Small intestine (tissue), 16 donors: ENCODE measurements at places on chromosomes 7 and 10. TPM values are rescaled to one million over a fixed set of nuclear protein-coding genes. Genes with fewer than 3 reads are reported as not detected.

The MEOX2 gene
- polyA plus RNA-seq: not detected

The NPSR1 gene
- not detected for polyA plus RNA-seq

The ZNF394 gene
- 17.4 TPM for polyA plus RNA-seq

DNA sequence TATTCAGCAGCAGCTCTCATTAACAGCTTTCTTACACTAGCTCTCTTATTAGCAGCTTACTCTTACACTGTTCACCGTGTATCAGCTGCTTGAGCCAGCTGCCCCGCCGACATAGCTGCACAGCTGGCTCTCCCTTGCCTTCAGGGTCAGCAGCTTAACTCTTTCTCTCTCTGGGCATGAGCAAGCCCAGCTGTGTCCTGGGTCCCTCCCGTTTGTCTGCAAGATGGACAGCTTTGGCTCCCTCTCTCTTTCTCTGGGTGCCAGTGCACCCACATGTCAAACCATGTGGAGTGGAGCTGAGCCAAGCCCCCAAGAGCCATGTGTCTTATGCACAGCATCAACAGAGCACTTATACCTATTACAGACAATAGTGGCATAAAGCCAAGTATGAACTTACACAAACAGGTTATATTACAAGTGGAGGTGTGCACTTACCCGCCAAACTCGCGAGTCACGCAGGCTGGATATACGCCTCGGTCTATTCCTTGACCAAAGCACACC is 35.7 kb upstream of the MTPAP start:
- no peaks in the 10 kb centered on the region for H3K27me3 ChIP-seq
- no peak overlapping the region for H3K27ac ChIP-seq
- peak; percentile 10 for DNase-seq
- no peaks in the 10 kb centered on the region for H3K36me3 ChIP-seq

- no peak overlapping the region for H3K4me3 ChIP-seq
- H3K27ac ChIP-seq: no peak overlapping the region
- no peak for DNase-seq
- no peaks in the 10 kb centered on the region for H3K4me1 ChIP-seq
- no peaks in the 10 kb centered on the region for H3K27me3 ChIP-seq
These were observed 480.1 kb downstream of the INHBA start for GRCh38 chr7:41222746-41223145.

DNA sequence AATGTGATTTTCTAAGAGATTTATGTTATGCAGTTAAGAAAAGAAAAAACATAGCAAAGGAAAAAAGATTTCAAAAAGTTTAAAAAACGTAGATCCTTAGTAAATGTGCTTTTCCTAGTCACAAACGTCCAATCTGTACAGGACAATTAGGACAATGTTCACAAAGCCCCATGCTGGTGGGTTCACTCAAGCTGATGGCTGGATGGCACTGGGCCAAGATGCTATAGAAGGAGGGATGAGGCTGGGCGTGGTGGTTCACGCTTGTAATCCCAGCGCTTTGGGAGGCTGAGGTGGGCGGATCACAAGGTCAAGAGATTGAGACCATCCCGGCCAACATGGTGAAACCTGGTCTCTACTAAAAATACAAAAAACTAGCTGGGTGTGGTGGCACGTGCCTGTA is 22.1 kb downstream of the SVIL start:
- H3K36me3 ChIP-seq: no peaks in the 10 kb centered on the region
- H3K4me3 ChIP-seq: no peak overlapping the region
- no peak for DNase-seq

DNA sequence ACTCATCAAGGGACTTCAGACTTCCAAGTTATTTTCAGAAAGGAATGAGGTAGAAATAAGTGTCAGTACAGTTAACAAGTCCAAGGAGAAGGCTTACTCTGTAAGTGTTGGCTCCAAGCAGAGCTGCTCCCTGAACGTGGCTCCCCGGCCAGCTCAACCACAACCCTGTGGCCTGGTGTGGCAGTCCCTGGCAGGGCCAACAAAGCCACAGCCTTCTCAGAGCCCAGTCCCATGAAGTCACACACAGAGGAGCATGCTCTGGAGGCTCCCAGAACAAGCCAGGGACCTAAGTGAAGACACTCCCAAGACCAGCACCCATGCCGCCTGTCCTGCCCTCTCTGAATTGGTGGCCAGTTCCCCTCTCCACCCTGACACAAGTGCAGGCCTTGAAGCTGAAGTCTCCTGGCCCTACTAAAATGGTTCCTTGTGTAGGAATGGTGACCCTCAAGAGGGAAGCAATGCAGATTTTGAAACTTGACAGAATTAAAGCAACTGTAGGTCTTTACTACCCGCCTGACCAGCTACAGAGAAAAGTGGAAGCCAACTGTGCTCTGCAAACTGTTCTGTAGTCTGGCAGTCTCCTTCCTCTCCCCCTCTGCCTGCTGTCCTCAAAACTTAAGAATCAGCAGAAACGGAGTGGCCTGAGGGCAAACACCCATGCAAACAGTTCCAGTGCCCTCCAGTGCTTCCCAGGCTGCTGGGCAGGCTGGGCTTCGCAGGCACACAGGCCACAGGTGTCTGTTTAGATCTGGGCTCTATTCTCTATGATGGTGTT is 51.1 kb downstream of the NOD1 start:
- DNase-seq: no peak
- no peak overlapping the region for H3K4me3 ChIP-seq
- H3K36me3 ChIP-seq: peaks cover 30% of the 10 kb centered on the region
- peak overlapping the region; percentile 36 for H3K27ac ChIP-seq
- peaks cover 15% of the 10 kb centered on the region for H3K4me1 ChIP-seq
- no peaks in the 10 kb centered on the region for H3K27me3 ChIP-seq

DNA sequence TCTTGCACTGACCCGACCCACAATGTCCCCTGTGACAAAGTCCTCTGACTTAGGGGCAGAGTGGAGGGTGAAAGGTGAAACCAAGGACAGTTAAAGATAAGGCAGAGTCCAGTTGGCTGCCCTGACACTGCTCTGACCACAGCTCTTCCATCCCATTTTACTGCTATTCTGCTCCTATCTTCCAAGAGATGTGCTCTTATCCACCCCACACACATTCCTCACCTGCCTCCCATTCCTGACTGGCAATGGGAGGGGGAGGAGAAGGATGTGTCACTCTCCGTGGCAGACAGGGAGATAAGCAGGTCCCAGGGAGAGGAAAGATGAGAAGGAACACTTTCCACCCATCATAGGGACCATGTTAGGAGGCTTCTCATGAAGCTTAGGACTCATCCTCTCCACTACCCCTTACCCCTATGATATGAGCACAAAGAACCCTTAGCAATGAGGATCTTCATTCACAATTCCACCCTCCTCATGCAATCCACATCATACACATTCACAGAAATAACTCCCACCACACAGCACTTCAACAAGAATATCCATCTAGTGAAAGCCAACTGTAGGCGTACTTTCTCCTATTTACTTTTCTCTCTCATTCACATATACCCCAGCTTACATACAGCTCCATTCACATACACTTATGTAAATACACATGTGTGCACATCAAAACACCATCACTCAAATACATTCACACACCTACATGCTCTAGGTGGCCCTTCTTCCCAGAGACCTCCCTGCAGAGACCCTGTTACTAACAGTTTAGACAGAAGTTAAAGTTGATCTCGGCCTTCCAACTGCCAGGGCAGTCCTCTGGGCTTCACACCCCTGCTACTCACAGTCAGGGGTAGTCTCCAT is 6.6 kb downstream of the SYNPO2L start:
- peaks cover 15% of the 10 kb centered on the region for H3K4me1 ChIP-seq
- no peak overlapping the region for H3K27ac ChIP-seq
- H3K27me3 ChIP-seq: no peaks in the 10 kb centered on the region
- H3K4me3 ChIP-seq: no peak overlapping the region
- no peaks in the 10 kb centered on the region for H3K36me3 ChIP-seq

GRCh38 chr10:36578306-36578705 is 547.1 kb upstream of the ANKRD30A start:
- H3K4me3 ChIP-seq: no peak overlapping the region
- no peaks in the 10 kb centered on the region for H3K27me3 ChIP-seq
- no peaks in the 10 kb centered on the region for H3K4me1 ChIP-seq
- no peaks in the 10 kb centered on the region for H3K36me3 ChIP-seq
- no peak for DNase-seq

DNA sequence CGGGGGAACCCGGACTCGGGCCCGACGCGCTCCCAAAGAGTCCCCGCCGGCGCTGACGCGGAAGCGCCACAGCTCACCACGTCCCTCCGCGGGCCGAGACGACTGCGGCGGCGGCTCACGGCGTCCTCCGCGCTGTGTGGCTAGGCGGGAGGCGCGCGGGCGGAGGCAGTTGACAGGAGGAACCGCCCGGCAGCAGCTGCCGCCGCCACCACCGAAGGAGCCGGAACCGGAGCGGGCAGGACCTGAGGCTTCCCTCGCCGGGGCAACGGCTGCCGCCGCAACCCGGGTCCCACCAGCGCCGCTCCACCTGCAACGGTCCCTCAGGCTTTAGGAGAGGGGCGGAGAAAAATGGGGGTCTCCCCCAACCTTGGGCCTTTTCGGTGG is 334 bp downstream of the ZNF800 start:
- peak overlapping the region; percentile 92 for H3K27ac ChIP-seq
- peaks cover 2% of the 10 kb centered on the region for H3K36me3 ChIP-seq
- no peaks in the 10 kb centered on the region for H3K4me1 ChIP-seq
- H3K4me3 ChIP-seq: peak overlapping the region; percentile 93
- DNase-seq: no peak
- H3K27me3 ChIP-seq: peaks cover 18% of the 10 kb centered on the region

DNA sequence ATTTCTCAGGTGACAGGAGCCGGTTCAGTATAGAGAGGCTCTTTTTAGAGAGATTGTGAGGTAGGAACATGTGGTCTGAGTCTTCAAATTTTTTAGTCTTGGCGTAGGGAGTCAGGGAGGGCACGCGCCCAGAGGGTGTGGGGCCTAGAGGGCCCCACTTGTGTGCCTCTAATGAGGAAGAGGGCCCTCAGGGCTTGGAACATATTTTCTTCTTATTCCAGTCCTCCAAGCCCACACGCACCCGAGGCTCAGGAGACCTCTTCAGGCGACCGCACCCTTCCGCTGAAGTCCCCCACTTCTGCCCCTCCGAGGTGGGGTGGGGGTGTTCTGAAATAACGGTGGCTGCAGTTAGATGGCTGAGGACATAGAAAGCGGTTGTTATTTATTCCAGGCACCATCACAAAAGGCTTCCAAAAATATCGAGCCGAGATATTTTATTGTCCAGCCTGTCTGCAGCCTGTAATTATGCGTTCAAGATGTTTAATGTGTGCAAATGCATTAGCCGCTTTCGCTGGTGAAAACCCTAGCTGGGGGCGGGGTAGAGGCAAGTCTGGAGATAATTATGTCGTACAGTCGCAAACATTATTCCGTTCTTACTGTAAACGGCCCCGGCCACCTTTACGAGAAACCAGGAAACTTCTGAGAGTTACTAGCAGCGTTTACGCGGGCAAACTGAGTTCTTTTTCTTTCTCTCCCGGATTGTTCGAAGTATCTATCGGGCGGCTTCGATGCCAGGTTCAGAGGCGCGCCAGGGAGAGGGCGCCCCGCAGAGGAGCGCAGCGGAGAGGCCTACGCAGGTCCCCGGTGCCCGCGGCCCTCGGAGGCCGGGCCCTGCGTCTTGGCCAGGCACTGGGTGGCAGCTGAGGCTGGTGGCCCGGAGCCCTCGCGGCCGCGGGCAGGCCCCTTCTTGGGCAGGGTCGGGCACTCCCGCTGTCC is 12.9 kb upstream of the HOXA13 start:
- no peak overlapping the region for H3K4me3 ChIP-seq
- H3K27me3 ChIP-seq: peaks cover 96% of the 10 kb centered on the region
- no peak overlapping the region for H3K27ac ChIP-seq

DNA sequence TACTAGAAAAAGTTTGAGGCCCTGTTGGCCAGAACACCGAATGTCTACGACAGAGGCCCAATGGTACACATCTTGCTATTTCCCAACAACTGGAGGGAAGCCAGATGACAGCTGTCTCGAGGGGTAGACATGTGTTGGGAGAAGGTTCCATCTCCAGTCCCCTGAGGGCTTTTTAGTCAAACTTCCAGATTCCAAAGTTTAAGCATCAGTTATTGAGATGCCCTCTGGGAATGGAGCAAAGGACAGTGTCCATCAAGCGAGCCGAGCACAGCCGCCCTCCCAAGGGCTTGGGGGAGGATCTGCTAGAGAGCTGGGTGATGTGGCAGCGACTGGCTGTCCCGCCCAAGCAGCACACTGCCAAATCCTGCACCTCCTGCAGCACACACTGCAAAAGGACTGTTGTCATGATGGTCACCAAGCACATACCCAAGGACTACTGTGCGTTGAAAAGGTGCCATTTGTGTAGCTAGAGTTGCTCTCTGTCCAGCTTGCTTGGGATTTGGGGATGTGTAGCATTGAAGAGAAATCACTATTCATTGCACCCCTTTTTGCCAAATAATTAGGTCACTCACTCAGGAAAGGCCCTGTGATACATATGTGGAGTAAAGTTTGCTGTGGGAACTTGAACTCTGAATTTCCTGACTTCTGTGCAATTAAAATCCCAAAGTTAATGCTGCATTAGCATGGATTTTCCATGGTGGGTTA is 164.6 kb downstream of the TRIL start:
- H3K4me3 ChIP-seq: no peak overlapping the region
- H3K27me3 ChIP-seq: no peaks in the 10 kb centered on the region
- H3K36me3 ChIP-seq: no peaks in the 10 kb centered on the region
- no peaks in the 10 kb centered on the region for H3K4me1 ChIP-seq
- no peak overlapping the region for H3K27ac ChIP-seq

DNA sequence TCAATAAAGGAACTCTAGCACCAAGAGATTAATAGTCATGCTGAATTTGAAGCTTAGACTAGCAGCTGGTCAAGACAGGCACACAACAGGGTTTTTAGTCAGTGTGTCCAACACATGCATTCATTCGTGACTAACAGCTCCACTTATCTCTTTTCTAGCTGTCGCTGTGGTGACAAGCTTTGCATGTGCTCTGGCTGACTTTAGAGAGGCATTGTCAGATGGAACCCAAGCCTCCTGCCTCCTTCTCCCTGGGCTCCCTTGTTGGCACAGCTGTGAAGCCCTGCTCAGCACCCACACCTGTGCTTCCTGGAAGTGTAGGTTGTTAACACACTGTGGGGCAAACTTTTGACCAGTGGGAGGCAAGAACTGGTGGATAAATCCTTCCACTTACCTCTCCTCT is 9.8 kb upstream of the AGK start:
- no peak overlapping the region for H3K27ac ChIP-seq
- H3K4me3 ChIP-seq: no peak overlapping the region
- H3K36me3 ChIP-seq: no peaks in the 10 kb centered on the region
- no peaks in the 10 kb centered on the region for H3K4me1 ChIP-seq
- no peak for DNase-seq
- no peaks in the 10 kb centered on the region for H3K27me3 ChIP-seq

DNA sequence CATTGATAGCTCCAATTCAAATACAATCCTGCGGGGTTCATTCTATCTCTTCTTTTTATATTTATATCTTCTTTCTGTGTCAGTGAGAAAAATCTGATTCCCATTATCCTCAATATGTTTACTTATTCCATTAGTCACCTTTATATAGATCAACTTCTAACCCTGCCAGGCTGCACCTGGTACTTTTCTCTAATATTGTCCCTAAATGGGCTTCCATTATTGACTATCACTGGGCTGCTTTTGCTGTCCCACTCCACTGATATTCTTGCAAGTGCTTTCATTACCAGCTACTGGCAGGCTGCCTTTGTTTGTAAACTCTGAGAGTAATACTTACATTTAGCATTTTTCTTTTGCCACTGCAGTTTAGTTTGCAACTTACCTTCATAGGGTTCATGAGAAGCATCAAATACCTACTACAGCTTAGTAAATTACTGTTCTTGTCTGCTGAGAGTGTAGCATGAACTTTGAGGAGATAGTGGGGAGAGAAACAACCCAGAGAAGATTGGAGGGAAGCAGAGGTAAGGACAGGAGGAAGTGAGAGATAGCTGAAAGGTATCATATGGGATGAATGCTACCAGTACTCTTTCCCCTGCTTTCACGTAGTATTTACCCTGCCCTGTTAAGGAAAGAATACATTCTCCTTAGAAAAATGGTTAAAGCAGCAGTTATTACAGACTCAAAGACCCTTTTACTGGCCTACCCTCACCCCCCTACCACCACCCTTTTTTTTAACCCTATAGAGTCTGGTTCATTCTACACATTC is 119.1 kb downstream of the PHTF2 start:
- no peaks in the 10 kb centered on the region for H3K4me1 ChIP-seq
- no peak for DNase-seq
- H3K4me3 ChIP-seq: no peak overlapping the region
- peaks cover 4% of the 10 kb centered on the region for H3K36me3 ChIP-seq
- H3K27me3 ChIP-seq: no peaks in the 10 kb centered on the region
